ENCODE measurements at places on chromosomes 7 and 10. TPM values are rescaled to one million over a fixed set of nuclear protein-coding genes. Genes with fewer than 3 reads are reported as not detected.

The MYL10 gene
- total RNA-seq, result not detected

The METTL27 gene
- 1.1 TPM for total RNA-seq

The HIP1 gene
- 3.7 TPM for total RNA-seq

The GFRA1 gene
- total RNA-seq, result 0.35 TPM

The OPALIN gene
- total RNA-seq, result not detected

All from smooth muscle cell of the coronary artery (primary cell).